Activated CD8-positive, alpha-beta T cell treated with anti-CD3 and anti-CD28 coated beads, Interleukin-2, amount 10 ng/mL, durations not matched to agents 7 days and 5 days (primary cell): ENCODE measurements at places on chromosomes 3 and 15.

- H3K4me3 ChIP-seq: no peak overlapping the region
- H3K27ac ChIP-seq: no peak overlapping the region
- H3K36me3 ChIP-seq: no peaks in the 10 kb centered on the region
- no peak for DNase-seq
Observed at GRCh38 chr15:84951736-84952135, 29.9 kb upstream of the PDE8A start.

GRCh38 chr3:30795176-30795575, 99.3 kb downstream of the GADL1 start:
- no peak overlapping the region for H3K27ac ChIP-seq
- no peak for DNase-seq
- H3K27me3 ChIP-seq: peaks cover 2% of the 10 kb centered on the region
- H3K36me3 ChIP-seq: no peaks in the 10 kb centered on the region
- H3K4me3 ChIP-seq: no peak overlapping the region
- no peaks in the 10 kb centered on the region for H3K4me1 ChIP-seq

GRCh38 chr3:73925011-73925410, 300.3 kb upstream of the PDZRN3 start:
- H3K36me3 ChIP-seq: no peaks in the 10 kb centered on the region
- no peak overlapping the region for H3K27ac ChIP-seq
- no peak for DNase-seq
- no peaks in the 10 kb centered on the region for H3K27me3 ChIP-seq
- H3K4me1 ChIP-seq: no peaks in the 10 kb centered on the region

DNA sequence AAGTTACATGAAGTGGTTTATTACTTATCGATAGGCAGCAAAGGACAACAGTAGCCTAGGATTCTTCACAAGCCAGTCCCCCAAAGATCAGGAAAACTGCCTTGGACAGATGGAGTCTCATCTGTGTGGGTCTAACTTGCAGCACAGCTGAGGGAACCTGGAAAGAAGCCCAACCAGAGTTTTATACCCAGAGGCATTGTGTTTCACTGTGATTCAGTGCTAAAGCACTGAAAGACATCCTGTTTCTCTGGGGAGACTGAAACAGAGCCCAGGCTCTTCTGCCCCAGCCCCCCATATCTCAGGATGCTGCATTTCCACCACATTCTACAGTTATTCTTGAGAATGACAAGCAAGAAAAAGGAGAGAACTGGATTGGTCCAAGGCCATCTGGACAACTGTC, 48.2 kb upstream of the PYDC2 start:
- no peaks in the 10 kb centered on the region for H3K36me3 ChIP-seq
- H3K27ac ChIP-seq: no peak overlapping the region

GRCh38 chr3:120182613-120183511, 88.6 kb upstream of the GSK3B start:
- no peaks in the 10 kb centered on the region for H3K4me1 ChIP-seq
- H3K4me3 ChIP-seq: no peak overlapping the region
- H3K36me3 ChIP-seq: no peaks in the 10 kb centered on the region
- peaks cover 6% of the 10 kb centered on the region for H3K27me3 ChIP-seq
- H3K27ac ChIP-seq: no peak overlapping the region

- H3K36me3 ChIP-seq: no peaks in the 10 kb centered on the region
- H3K4me1 ChIP-seq: no peaks in the 10 kb centered on the region
- no peak overlapping the region for H3K27ac ChIP-seq
- no peaks in the 10 kb centered on the region for H3K27me3 ChIP-seq
- DNase-seq: no peak
- H3K4me3 ChIP-seq: no peak overlapping the region
Observed at GRCh38 chr3:76965122-76965725, 74.7 kb upstream of the ROBO2 start.

GRCh38 chr3:26596335-26596734, 26.2 kb upstream of the LRRC3B start:
- H3K27ac ChIP-seq: no peak overlapping the region
- H3K4me3 ChIP-seq: no peak overlapping the region
- no peak for DNase-seq
- H3K27me3 ChIP-seq: no peaks in the 10 kb centered on the region
- no peaks in the 10 kb centered on the region for H3K36me3 ChIP-seq
- no peaks in the 10 kb centered on the region for H3K4me1 ChIP-seq

DNA sequence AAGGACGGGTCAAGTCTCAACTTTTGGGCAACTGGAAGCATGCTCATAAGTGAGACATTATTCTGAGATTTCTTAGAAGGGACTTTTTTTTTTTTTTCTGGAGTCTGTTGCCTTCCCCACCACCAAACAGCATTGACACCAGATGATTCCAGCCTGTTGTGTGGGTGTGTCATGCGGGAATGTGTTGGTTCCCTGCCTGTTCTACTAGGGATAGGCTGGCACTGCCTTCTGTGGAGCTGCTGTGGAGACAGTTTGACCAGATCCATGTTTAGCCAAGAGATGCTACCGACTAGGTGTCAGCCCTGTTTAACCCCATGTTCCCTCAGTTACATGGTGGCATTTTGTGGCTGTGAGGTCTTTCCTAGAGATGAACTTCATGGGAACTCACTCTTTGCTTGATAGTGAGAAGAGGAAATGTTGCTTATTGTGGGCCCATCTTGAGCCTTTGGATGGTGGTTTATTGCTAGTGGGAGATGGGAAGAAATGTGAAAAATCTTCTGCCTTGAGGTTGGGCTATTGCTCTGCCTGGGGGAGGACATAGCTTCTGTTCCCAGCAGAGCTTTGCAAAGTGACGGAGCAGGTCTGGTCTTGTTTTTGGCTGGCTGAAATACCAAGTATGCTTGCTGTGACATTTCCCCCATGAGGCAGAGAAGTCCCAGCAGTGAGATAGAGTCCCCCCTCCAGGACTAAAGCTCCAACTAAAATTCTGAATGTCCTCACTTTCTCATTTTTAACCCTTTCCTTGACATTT, 31.3 kb downstream of the TRAK1 start:
- H3K27me3 ChIP-seq: no peaks in the 10 kb centered on the region
- H3K4me1 ChIP-seq: peaks cover 41% of the 10 kb centered on the region
- H3K27ac ChIP-seq: no peak overlapping the region
- H3K36me3 ChIP-seq: peaks cover 14% of the 10 kb centered on the region
- no peak overlapping the region for H3K4me3 ChIP-seq

- H3K27me3 ChIP-seq: no peaks in the 10 kb centered on the region
- no peaks in the 10 kb centered on the region for H3K4me1 ChIP-seq
- H3K4me3 ChIP-seq: no peak overlapping the region
Observed at GRCh38 chr3:144114767-144115166, 143.1 kb downstream of the DIPK2A start.

GRCh38 chr3:78878011-78878410, 889.8 kb downstream of the ROBO1 start:
- H3K36me3 ChIP-seq: no peaks in the 10 kb centered on the region
- DNase-seq: no peak
- no peaks in the 10 kb centered on the region for H3K4me1 ChIP-seq
- no peak overlapping the region for H3K4me3 ChIP-seq
- no peaks in the 10 kb centered on the region for H3K27me3 ChIP-seq
- no peak overlapping the region for H3K27ac ChIP-seq

DNA sequence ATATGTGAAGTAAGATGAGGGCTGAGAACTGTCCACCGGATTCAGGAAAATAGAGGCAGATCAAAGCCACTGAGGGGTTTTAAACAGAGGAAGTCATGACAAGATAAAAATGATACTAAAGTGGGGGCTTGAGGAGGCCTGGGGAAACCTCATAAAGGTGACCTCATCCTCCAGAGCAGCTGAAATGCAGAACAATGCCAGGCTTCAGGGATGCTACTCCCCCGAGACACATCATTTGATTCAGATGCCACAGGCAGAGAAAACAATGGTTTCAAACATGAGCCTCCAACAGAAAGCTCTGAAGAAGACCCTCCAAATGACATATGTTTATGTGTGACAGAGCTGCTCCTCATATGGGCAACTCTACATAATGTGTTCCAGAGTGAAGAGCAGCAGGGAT, 6.4 kb downstream of the CFAP20DC start:
- DNase-seq: no peak
- no peak overlapping the region for H3K4me3 ChIP-seq
- H3K36me3 ChIP-seq: no peaks in the 10 kb centered on the region
- H3K27me3 ChIP-seq: no peaks in the 10 kb centered on the region
- no peak overlapping the region for H3K27ac ChIP-seq
- H3K4me1 ChIP-seq: peaks cover under 1% of the 10 kb centered on the region

GRCh38 chr3:134543113-134543512, 57.3 kb downstream of the CEP63 start:
- H3K27ac ChIP-seq: no peak overlapping the region
- no peaks in the 10 kb centered on the region for H3K27me3 ChIP-seq
- peaks cover 17% of the 10 kb centered on the region for H3K36me3 ChIP-seq
- H3K4me3 ChIP-seq: no peak overlapping the region
- peaks cover 16% of the 10 kb centered on the region for H3K4me1 ChIP-seq

DNA sequence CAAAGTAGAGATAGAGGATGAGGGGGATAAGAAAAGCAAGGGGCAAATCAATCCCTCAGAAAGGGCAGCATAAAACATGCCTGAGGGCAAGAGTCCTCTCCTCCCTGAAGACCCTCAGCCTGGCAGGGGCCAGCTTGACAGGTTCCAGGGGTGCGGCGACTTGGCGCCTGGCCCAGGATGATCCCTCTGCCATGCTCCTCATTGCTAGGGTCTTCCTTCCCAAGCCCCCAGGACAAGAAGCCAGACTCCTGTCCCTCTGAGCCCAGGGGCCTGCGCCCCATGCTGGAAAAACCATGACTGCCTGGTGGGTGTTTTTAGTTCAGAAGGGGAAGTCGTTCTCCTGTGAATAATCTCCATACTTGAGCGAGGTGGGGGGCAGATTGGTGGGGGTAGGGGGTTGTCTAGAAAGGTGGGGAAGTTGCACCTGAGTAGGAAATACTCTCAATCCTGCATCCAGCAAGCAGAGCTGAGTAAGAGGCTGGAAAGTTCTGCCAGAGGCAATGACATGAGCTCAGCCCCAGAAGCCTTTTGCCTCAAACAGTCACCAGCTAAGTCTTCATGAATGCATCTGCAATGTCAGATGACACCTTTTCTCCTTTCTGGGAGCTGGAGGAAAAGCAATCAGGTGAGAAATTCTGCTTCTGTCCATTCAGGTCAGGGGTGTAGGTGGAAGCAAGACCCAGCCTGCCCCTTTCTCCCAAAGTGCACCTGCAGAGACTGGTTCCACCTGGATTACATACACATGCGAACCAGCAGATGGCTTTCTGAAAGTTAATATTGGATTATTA, 18.3 kb downstream of the SLC12A8 start:
- H3K36me3 ChIP-seq: no peaks in the 10 kb centered on the region
- H3K4me3 ChIP-seq: no peak overlapping the region
- no peak for DNase-seq
- no peak overlapping the region for H3K27ac ChIP-seq
- peaks cover 29% of the 10 kb centered on the region for H3K27me3 ChIP-seq
- H3K4me1 ChIP-seq: peaks cover 19% of the 10 kb centered on the region
